Right ventricle myocardium inferior (tissue), 1 donor: ENCODE measurements at places on chromosomes 12 and 14.
A peak's percentile ranks its signal among the peaks of the same experiment; 100 is the strongest.

DNA sequence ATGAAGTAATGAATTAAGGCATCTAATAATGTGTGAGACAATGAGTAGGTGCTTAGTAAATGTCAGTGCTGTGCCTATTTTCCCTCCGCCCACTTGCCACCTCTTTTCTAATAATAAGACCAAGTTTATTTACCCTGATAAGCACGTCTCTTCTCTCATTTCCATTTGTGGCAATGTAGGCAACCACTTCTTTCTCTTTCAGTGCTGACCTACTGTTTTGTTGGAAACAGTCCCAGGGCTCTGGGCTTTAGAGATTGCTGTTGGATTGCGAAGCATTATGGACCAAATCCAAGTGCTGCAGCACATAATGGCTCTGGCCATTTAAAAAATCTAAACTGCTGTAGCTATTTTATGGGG lies 141.3 kb upstream of the PLEKHG7 start:
- no peak for DNase-seq

GRCh38 chr12:65125247-65125646 lies 4.1 kb upstream of the WIF1 start:
- no peak for DNase-seq

DNA sequence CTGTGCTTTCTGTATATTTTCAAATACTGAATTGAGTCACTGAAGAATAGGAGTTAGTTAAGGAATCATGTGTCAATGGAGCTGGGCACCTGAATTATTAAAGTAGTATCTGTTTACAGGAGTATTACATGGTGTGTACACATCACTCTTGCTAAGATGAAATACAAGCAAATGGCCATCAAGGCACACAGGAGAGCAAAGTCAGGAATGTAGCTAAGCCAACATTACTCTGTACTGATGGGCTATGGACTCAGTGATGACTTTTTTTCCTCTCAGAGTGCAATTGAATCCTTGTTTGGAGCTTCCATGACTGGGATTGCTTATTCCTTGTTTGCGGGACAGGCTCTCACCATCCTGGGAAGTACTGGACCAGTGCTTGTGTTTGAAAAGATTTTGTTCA lies 45.5 kb downstream of the SLC4A8 start:
- DNase-seq = no peak

GRCh38 chr12:105915997-105916759 lies 222.6 kb downstream of the NUAK1 start:
- DNase-seq = no peak

- no peak for DNase-seq
Observed at GRCh38 chr14:81028461-81028860, 73.0 kb downstream of the TSHR start.

- no peak for DNase-seq
Observed at GRCh38 chr12:75323663-75324062, 6.5 kb downstream of the CAPS2 start.

- DNase-seq = no peak
Observed at GRCh38 chr12:124780336-124780735, 83.3 kb downstream of the SCARB1 start.

- peak; percentile 35 for DNase-seq
Observed at GRCh38 chr12:132484183-132484890, 5.6 kb upstream of the FBRSL1 start.

GRCh38 chr14:60637479-60638315 lies 11.6 kb downstream of the SIX1 start:
- no peak for DNase-seq

GRCh38 chr14:104320611-104321086 lies 182.3 kb downstream of the KIF26A start:
- no peak for DNase-seq

- no peak for DNase-seq
Observed at GRCh38 chr12:45612044-45612794, 117.3 kb upstream of the ARID2 start.

- no peak for DNase-seq
Observed at GRCh38 chr12:92058664-92059063, 87.0 kb downstream of the BTG1 start.

DNA sequence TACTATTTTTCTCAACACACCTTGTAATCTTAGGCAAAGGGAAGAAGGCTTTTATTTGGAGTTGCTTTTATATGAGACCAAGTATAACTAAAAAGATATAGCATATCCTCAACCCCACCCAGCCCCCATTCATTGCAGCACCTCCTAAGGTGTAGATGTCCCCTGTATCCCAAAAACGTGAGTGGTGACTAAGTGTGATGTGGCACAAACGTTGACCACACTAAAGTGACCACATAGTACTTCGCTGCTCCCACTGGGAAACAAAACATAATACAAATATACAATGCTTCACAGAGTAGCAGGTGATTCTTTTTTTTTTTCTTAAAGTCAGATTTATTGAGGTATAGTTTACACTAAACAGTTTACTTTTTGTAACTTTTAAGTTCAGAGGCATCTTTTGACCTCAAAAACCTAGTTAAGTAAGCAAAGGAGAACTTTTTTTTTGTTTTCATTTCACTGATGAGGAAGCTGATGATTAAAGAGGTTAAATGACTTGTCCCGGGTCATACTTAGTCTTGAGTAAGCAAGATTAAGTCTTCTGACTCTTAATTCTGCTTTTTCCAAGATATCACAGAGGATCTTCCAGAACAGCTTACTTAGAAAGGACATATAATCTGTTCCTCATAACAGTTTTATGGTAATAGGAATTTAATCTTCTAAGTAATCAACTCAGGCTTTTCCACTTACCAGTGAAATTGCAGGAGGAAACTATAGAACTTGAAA lies 245.2 kb upstream of the PLEKHG7 start:
- no peak for DNase-seq

GRCh38 chr12:32819424-32819823 lies 63.7 kb upstream of the YARS2 start:
- DNase-seq = no peak

GRCh38 chr14:22541721-22542120 lies 47.3 kb downstream of the DAD1 start:
- no peak for DNase-seq

DNA sequence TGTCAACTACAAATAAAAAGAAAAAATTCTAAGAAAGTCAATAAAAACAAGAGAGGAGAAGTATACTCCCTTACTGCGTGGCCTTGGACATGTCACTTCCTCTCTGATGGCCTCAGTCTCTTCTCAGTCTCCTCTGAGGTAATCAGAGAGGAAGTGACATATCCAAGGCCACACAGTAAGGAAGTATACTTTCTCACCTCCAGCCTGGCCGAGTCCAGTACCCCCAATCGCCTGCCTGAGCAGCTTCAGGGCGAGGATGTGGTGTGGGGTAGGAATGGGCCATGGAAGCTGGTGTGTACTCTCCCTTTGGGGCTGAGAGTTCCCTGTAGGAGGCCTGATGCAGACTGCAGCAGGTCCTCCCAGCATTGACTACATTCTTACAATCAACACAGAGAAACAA lies 15.8 kb downstream of the VDR start:
- no peak for DNase-seq

DNA sequence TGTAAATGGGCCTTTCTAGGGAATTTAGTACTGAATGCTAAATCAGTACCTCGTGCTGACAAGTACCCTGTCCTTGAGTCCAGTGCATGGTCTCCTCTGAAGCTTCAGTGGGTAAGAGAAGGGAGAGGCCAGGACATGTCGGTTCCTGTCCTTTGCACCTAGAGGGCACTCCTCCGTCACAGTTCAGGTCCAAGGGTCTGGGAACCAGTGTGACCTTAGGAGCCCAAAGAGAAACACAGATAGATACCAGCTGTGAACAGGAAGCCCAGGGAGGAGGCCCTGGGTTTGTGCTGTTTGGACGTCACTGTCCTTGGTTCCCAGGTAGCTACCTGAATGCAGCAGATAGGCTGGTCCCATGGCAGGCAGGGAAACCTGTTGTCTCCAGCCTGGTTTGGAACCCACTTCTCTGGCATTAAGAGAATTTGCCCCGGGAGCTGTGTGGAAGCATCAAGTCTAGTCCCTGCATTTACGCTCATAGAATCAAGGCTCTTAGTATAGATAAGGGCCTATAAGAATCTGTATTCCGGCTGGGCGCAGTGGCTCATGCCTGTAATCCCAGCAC lies 3.9 kb upstream of the FGF23 start:
- DNase-seq = no peak

GRCh38 chr14:39381366-39381765 lies 50.9 kb downstream of the FBXO33 start:
- DNase-seq = no peak

DNA sequence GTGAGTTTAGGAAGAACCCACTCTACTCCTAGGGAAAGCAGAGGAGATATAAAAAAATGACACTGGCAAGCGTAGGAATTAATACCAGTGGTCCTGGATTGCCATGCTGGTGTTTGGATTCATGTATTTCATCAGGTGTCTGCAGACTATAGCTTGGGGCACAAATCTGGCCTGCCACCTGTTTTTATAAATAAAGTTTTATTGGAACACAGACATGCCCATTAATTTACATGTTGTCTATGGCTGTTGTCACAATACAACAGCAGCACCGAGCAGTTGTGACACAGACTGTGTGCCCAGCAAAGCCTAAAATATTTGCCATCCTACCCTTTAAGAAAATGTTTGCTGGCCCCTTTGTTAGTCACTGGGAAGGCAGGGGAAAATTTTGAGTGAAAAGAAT lies 553.2 kb downstream of the VRK1 start:
- no peak for DNase-seq

- no peak for DNase-seq
Observed at GRCh38 chr14:30532264-30532663, 26.7 kb upstream of the G2E3 start.

GRCh38 chr14:72715850-72716228 lies 178.1 kb downstream of the DPF3 start:
- DNase-seq = peak; percentile 83

- no peak for DNase-seq
Observed at GRCh38 chr12:104604995-104605675, 148.4 kb downstream of the CHST11 start.

GRCh38 chr14:94517641-94518257 lies 8.5 kb upstream of the SERPINA12 start:
- DNase-seq = no peak

DNA sequence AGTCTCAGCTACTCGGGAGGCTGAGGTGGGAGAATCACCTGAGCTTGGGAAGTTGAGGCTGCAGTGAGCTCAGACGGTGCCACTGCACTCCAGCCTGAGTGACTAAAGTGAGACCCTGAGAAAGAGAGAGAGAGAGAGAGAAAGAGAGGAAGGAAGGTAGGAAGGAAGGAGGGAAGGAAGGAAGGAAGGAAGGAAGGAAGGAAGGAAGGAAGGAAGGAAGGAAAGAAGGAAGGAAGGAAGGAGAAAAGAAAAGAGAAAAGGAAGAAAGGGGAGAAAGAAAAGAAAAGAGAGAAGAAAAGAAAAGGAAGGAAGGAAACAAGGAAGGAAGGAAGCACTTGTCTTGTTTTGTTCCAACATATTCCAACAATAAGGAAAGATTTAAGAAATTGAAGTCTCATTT lies 7.8 kb downstream of the PRKD1 start:
- no peak for DNase-seq

GRCh38 chr12:16112130-16112529 lies 165.4 kb downstream of the SLC15A5 start:
- no peak for DNase-seq

DNA sequence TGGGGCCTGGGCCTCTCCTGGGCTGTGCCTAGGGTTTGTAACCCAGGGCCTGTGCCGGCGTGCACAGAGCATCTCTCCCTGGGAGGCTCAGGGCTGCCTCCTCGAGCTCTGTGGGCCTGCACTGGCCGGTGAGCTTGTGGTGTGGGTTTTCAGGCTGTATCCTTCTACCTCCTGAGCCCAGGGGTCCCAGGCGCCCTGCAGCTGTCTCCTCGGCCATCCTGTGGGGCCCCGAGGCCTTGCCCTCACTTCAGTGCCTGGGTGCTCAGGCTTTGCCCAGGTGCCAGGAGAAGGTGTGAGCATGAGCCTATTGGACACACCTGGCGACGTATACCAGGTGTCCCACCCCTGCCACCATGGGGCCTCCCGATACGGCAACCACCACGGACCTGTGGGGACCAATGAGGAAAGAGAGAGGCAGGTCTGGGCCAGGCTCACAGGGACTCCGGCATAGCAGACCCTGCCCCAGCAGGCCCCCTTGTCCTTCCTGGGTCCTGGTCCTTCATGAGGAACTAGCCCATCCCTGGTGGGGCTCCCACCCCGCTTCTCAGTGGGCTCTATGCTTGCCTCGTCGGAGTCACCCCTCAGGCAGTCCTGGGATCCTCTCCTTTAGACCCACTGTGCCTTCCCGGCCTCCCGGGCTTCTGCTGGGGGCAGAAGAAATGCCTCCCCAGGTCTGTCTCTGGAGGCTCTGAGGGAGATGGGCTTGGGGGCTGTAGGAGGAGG lies 400.2 kb downstream of the TMEM121 start:
- DNase-seq = peak; percentile 70

- no peak for DNase-seq
Observed at GRCh38 chr14:60722107-60722356, 2.1 kb downstream of the SIX4 start.

DNA sequence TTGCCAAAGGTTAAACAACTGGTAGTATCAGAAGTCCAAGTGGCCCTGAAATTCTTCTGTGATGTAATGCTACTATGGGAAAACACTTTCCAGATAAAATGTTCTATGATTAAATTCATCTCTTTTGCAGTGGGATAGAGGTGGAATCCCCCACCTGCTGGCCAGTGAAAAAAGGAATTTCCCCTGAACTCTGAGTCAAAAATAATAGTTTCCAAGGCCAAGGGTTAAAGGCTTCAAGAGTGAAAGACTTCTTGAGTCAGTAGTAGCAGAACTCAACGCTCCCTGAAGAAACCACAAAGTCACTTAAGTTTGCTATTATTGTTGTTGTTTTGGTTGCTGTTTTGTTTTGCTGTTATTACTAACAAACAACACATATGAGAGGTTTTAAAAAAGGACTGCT lies 330.8 kb downstream of the SOX5 start:
- DNase-seq = no peak

- DNase-seq = no peak
Observed at GRCh38 chr12:18432206-18432605, 170.9 kb downstream of the PIK3C2G start.

DNA sequence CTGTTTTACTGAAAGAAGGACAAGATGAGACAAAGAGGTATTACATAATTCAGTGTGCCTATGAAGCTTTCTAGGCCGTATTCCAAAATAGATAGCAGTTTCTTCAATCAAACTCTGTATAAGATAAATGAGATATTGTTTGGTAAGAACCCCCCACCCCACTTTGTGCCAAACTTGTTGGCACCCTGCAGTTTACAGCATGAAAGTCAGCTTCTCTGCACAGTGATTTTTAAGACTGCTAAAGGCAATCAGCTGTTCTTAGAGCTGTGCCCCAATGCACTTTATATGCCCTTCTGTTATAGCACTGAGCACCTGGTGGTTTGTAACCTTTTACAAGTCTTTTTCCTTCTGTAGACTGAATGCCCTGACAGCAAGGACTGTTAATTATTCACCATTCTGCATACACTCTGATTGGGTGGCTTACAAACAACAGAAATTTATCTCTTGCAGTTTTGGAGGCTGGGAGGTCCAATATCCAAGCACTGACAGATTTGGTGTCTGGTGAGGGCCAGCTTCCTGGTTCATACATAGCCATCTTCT lies 76.7 kb downstream of the ANO4 start:
- no peak for DNase-seq

- DNase-seq = no peak
Observed at GRCh38 chr14:89171168-89171567, 245.9 kb downstream of the FOXN3 start.

- no peak for DNase-seq
Observed at GRCh38 chr14:70239802-70240201, 51.1 kb upstream of the SLC8A3 start.
